Stimulated activated CD4-positive, alpha-beta T cell treated with anti-CD3 and anti-CD28 coated beads, TNF-alpha, amount 100 ng/mL, for 1 hour (primary cell): ENCODE measurements at places on chromosomes 2 and 18.

DNA sequence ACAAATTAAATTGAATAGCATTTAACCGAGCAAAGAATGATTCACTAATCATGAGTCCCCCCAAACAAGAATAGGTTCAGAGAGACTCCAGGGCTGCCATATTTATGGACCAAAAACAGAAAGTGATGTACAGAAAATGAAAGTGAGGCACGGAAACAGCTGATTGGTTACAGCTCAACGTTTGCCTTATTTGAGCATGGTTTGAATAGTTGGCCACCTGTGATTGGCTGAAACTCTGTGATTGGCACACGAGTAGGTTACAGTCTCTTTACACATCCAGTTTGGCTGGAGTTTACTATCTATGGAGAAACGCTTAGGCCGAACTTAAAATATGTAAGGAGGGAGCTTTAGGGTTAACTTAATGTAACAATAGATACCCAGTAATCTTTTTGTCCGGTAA, 27.0 kb upstream of the DPYSL5 start:
- DNase-seq, result no peak

- DNase-seq, result no peak
Observed at GRCh38 chr18:23207191-23207955, 72.1 kb downstream of the CABLES1 start.

GRCh38 chr2:49152824-49153223, 1.5 kb downstream of the FSHR start:
- no peak for DNase-seq

DNA sequence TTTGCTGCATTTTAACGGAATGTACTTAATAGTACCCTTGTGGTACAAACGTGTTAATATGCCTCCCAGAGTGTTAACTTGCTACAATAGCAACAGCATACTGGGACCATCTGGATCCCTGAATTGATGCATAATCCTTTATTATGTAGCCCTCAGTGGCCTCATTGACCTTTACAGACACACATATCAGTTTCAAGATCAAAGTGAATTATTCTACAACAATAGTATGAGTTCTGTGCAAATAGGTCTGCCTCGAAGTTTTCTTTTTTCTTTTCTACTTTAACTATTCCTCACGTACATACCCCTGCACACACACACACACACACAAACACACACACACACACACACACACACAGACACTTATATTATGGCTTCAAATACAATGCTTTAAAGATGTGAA, 1622.1 kb downstream of the LRP1B start:
- DNase-seq, result no peak

GRCh38 chr2:29260142-29260772, 145.0 kb downstream of the CLIP4 start:
- no peak for DNase-seq

GRCh38 chr2:231640641-231641111, 48.0 kb downstream of the TEX44 start:
- DNase-seq, result no peak

DNA sequence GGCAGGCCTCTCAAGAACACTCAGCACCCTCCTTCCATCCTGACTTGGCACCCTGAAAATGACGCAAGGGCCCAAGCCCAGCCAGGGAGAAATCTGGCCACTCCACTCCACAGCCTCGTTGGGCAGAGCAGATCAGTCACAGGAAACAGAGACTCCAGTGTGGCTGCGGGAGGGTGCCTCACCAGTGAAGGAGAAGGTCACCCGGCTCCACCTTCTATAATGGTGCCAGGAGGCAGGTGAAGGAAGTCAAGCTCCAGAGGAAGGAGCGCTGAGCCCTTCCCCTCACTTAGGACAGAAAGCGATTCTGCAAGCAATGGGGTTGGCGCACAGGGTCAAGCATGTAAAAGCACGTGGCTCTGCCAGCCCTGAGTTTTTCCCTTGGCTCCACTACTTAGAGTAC, 35.3 kb downstream of the CRACDL start:
- DNase-seq, result no peak

DNA sequence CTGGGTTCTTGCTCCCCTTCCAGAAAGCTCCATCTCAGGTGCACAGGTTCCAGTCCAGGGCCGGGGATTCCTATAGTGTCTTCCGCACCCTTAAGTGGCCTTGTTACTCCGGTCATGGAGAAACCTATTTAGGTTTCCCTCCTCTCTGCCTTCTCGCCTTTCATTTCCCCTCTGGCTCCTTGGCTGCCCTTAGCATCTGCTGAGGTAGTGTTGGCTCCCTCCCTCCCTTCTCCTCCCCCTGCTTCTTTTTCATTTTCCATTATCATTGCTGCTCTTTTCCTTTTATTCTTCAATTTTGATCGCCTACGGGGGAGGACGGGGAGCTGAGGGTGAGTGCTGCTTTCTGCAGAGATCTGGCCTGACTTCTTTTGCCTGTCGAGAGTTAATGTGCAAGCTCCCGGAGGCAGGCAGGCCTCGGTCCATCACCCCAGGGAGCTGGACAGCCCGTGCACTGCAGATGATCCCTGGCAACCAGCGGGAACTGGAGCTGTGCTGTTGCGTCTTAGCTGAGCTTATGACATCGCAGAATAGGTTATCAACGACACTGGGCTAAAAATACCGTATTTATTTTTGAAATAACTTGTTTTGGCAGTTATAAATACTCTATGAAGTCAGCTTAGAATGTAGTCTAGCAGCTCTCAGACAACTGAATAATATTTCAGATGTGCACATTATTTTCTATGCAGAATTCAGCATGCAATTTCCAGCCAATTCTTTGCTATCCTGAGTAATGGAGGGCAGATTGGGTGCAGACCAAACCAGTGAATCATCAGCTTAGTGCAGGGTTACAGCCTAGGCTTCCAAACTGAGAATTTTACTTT, 141.9 kb downstream of the SLC4A3 start:
- no peak for DNase-seq

- DNase-seq, result no peak
Observed at GRCh38 chr2:54597153-54597848, 126.2 kb upstream of the EML6 start.

- DNase-seq, result no peak
Observed at GRCh38 chr18:1240701-1241100, 336.0 kb downstream of the ADCYAP1 start.

DNA sequence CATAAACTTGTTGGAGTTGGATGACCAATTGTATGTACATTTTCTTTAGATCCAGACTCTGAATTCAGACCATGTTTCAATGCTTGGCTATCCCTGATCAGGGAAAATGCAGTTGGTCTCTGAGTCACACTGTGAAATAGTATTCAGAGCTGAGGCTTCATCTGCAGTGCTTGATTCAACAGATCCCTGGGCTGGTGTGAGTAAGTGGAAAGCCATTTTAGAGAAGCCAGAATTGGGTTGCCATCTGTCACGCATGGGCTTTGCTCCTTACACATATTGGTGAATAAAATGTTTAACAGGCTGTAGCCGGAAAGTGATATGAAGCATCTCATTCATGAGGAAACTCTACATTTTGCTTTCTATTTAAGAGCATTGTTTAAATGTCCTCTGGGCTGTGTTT, 50.0 kb upstream of the ACYP2 start:
- no peak for DNase-seq

DNA sequence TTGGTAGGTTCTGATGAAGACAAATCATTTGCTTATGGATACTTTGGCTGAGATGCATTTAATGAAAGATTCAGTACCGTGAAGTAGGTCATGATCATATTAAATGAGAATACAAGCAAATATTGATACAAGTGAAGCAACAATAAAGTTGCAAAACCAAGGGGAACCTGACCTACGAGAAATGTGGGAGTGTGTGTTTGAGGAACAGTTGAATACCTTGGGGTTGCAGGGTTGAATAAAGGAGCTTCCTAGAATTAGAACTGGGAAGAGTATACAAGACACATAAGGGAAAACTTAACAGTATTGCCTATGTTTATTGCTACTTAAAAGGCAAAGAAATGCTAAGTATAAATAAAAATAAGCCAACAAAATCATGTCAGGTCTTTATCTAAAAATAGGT, 702.9 kb downstream of the ERBB4 start:
- DNase-seq, result no peak

DNA sequence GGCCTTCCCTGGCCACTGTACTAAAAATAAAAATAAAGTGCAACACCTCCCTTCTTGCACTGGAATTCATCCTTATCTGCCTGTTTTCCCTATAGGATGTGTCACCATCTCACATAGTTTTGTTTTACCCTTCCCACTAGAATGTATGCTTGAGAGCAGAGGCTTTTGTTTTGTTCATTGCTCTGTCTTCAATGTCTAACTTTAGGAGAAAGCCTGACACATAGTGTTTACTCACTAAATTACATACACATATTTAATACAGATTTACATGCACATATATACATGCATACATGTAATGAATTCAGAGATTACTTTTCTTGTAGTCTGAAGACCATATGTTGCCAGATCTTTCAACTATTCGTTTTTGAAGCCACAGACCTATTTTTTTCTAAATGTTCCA, 23.0 kb downstream of the CD302 start:
- DNase-seq, result no peak

DNA sequence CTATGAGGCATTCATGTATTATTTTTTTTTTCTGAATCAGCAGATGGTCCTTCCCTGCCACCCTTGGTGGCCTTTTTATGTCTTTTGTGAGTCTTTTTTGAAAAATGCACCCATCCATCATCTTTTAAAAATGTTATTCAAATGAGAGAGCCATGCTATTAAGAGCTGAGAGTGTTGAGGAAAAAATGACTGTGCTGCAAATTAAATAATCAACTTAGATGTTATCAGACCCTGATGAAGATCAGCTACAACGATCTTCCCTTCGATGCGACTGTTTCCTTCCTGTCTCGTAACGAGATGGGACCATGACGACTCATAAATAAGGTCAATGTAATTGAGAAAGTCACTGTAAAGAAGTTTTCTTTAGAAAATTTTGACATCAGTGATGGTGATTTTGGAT, 44.4 kb downstream of the TRIB2 start:
- DNase-seq, result no peak

DNA sequence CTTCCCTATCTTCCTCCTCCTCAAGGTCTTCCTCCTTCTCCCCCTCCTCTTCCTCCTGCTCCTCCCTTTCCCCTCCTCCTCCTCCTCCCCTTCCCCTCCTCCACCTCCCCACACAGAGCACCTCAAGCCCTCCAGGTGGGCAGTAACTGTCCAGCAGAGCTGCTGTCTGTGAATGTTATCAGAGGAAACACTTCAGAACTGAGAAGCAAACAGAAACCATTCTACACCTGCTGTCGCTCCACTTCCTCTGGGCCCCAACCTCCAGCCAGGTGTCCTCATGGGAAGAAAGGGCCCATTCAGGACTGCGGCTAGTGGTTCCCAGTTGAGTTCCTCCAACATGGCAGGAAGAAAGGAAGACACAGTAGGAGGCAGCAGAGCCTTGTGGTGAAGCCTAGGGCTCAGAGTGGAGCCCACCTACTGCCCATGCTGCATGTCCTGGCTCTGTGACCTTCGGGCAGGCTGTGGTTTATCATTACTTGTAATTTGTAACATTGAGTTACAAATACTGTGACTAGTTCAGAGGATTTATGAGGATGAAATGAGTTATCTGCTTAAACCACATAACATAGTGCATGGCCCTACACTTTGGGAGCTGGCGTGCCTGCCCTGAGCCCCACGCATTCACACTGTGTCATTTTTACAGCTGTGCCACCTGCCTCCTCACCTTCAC, 165.9 kb upstream of the ID2 start:
- DNase-seq, result no peak

DNA sequence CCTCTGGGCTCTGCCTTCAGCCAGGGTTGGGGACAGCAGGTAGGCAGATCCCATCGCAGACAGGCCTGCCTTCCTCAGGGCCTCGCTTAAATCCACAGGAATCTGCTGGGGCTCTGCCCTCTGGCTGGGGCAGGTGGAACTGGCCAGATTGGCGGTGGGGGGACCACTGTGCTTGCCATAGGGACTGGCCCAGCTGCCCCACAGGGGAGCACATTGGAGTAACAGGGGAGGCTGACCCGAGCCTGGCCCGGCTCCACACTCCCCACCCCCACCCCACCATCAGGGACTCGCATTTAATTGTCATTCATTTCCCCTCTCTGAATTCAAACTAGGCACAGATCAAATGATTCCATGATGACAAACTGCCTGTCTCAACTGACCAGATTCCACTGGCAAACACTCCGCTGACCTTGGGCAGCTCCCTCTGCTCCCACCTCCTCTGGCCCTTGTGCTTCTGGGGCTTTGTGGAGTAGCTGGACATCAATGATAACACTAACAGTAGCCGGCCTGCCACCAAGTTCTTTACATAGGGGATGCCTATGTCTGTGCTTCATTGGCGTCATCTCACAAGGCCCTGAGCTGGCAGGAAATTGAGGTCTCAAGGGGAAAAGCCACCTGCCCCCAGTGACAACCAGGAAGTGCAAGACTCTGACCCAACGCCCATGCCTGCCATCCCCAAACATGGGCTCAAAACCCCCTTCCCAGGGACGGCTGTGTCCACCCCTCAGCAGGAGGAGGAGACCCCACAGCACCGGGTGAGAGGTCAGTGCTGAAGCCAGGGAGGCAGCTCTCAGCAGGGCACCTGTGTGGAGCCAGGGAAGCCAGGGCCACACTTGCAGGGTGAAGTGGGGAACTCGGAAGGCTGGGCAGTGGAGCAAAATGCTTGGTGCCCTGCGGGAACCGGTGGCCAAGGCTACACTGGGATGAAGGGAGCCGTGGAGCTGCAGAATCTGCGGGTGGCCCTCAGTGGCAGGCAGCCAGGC, 2.1 kb upstream of the B3GNT7 start:
- DNase-seq, result no peak

GRCh38 chr2:226137201-226137811, 662.3 kb downstream of the IRS1 start:
- DNase-seq, result no peak

GRCh38 chr2:191631754-191632153, 46.2 kb upstream of the NABP1 start:
- DNase-seq, result no peak

- no peak for DNase-seq
Observed at GRCh38 chr2:66866331-66867062, 431.6 kb downstream of the MEIS1 start.

DNA sequence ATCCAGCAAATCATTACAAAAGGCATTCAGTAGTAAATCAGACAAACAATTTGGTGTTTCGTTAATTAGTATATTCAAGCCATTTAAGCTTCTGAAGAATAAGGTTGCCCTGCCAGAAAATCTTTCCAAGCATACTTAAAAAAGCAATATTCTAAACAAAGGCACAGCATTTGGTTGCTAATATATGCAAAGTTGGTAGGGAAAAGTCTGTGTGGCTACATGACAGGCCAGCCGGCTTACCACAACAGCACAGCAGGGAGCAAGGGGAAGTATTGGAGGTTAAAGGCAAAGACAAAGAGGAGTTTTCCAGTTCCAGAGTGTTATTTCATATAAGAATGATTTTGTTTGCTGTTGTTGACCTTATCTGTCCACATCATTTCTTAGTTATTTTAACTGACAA, 282.3 kb downstream of the MBD5 start:
- DNase-seq, result no peak

- DNase-seq, result no peak
Observed at GRCh38 chr2:189557373-189557772, 23.2 kb downstream of the SLC40A1 start.
